ENCODE measurements at places on chromosomes 4 and X. TPM values are rescaled to one million over a fixed set of nuclear protein-coding genes. Genes with fewer than 3 reads are reported as not detected.

CT47B1 gene
- not detected for total RNA-seq

NFKB1 gene
- total RNA-seq, result 14.5 TPM

DNA sequence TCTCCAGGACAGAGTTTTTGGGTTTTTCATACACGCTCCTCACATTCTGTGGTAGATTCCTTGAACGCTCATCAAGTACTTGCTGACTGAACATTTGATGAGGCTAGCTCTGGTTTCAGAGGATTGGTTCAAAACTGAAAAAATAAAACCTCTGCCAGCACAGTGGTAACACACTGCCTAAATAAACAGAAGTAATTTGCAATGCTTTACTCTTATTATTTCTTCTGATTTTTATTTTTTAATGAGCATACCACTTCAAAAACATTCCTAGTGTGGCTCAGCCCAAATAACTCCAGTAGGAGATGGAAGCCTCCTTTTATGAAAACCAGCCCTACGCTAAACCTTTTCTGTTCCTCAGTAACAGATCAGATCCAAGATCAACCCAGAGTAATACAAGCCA, 72.0 kb upstream of the INTU start:
- DNase-seq, result no peak

ALPK1 gene
- total RNA-seq, result 26.7 TPM

- no peak for DNase-seq
Observed at GRCh38 chr4:7328913-7329638, 105.7 kb downstream of the PSAPL1 start.

GRCh38 chrX:103367502-103367901, 8.8 kb upstream of the BEX3 start:
- no peak for DNase-seq
